ENCODE measurements at places on chromosomes 7 and 10.

DNA sequence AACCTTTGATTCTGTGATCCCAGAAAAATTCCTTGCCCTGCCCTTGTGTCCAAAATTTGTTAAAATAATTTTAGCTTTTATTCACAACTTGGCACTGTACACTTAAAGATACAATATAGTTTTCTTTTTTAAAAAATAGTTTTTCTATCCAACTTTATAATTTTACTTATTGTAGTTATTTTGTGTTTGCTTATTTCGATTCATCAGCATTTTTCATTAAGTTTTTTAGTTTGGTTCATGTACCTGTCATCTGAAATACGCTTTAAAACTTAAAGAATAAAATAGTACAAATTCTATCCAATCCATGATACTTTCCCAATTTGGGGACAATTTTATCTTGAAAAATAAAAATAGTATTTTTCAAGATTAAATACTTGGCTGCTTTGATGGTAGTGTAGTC lies 514.8 kb downstream of the AUTS2 start:
- no peak for DNase-seq

- DNase-seq, result no peak
These were observed 43.3 kb upstream of the LRRN3 start for GRCh38 chr7:111047595-111047994.

DNA sequence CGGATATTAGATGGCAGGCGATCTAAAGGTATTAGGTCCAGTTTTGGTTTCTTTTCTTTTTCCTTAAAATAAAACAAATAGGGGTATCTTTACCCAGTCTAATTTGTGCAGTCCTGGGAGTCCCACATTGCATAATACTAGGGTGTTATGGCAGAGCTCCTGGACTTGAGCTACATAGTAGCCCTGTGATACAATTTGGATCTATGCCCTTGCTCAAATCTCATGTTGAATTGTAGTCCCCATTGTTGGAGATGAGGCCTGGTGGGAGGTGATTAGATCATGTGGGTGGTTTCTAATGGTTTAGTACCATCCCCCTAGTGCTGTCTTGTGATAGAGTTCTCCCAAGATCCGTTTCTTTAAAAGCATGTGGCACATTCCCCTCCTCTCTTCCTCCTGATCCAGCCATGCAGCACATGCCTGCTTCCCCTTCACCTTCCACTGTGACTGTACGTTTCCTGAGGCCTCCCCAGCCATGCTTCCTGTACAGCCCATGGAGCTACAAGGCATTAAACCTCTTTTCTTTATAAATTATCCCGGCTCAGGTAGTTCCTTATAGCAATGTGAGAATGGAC lies 141.9 kb downstream of the RPS24 start:
- DNase-seq, result no peak

DNA sequence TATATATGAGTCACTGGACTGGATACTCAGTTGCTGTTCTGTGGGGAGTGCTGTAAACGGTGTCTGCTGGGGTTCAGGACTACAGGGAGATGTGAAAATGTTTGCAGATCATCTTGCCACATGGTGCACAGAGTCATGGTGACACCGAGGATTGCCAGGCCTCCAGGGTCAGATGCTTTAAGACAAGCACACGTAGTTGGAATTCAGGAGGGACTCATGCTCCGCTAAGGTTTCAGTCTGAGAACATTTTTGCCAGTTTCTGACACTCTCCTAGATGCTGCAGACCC lies 211.3 kb downstream of the CXCL12 start:
- no peak for DNase-seq

DNA sequence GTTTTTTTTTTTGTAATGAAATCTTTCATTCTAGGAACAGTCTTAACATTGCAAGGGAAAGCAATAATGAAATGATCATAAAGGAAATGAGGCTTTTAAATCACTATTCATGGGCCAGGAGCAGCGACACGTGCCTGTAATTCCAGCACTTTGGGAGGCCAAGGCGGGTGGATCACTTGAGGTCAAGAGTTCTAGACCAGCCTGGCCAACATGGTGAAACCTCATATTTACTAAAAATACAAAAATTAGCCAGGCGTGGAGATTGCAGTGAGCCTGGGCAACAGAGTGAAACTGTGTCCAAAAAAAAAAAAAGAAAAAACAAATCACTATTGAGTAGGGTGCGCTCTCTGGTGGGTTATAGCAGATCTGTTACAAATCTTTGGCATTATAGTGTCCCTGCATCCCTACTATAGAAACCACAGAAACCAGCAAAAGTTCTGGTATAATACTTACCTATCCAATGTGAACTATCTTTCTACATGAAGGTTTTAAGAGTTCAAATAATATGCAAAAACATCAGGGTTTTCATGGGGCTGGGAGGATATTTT lies 72.1 kb downstream of the GLI3 start:
- no peak for DNase-seq

DNA sequence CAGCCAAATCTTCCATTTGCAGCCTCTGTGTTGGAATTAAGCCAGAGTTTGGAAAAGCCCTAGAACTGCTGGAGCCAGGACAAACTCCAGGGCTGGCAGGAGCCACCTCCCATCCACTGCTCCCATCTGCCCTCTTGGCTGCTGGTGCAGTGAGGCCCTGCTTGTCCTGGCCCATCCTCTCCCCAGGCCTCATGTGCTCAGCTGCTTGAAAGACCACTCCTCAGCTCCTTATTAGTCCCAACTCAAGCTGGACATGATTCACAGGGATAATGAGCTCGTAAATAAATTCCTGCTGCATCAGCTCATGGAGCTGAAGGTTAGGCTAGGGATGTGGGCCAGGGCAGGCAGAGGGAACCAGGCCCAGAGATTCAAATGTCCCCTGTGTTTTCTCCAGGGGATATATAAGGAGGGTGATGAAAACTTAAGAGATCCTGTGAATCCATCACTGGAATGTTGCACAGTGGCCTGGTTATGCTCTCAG lies 282.8 kb downstream of the RPS24 start:
- DNase-seq, result no peak

GRCh38 chr10:13971601-13972475 lies 358.9 kb downstream of the FRMD4A start:
- DNase-seq, result no peak

- no peak for DNase-seq
These were observed 2.6 kb downstream of the MET start for GRCh38 chr7:116674508-116675173.

- no peak for DNase-seq
These were observed 47.1 kb upstream of the GAD2 start for GRCh38 chr10:26169466-26169865.

GRCh38 chr7:73649576-73649975 lies 18.1 kb upstream of the VPS37D start:
- no peak for DNase-seq

GRCh38 chr10:17648243-17649035 lies 4.5 kb downstream of the STAM start:
- peak; percentile 27 for DNase-seq

DNA sequence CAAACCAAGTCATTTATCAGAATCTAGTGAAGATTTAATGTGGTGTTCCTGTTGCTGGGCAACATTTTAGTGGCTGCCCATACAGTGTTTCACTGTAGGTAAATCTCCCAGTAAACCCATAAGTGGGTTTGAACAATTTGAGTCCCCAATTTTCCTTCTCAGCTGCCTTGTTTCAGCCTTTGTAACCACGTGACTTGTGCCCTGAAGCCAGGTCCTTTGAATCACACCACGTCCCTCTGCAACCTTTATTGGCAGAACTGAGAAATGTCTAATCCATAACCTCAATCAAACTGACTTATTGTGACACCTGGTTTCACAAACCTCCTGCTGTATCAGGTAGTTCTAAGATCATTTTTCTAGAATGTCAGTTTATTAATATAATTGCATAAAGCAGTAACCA lies 30.1 kb downstream of the SND1 start:
- no peak for DNase-seq

DNA sequence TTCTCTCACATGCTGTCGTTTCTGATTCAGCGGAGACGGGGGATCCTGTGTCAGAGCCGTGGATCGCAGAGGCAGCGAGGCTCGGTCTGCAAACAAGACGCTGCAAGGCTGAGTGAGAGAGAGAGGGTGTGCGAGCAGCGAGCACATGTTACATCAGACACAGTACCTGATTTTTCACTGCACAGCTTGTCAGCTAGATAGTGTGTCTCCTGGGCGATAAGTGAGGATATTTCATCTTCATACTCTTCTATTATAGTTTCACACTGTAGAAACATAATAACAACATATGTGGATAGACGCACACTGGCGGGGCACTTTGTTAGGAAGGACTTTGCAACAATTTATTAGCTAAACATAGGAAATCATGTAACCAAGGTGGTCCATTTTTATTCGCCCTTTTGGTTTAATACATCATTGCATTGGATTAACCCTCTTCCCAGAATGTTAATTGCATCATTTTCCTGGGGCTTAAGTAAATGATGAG lies 39.5 kb downstream of the CNPY1 start:
- no peak for DNase-seq

- no peak for DNase-seq
These were observed 111.3 kb upstream of the SORCS1 start for GRCh38 chr10:107275806-107276205.

GRCh38 chr7:156353352-156353751 lies 287.2 kb upstream of the RNF32 start:
- DNase-seq, result no peak

GRCh38 chr10:114429581-114430335 lies 25.5 kb upstream of the AFAP1L2 start:
- no peak for DNase-seq

DNA sequence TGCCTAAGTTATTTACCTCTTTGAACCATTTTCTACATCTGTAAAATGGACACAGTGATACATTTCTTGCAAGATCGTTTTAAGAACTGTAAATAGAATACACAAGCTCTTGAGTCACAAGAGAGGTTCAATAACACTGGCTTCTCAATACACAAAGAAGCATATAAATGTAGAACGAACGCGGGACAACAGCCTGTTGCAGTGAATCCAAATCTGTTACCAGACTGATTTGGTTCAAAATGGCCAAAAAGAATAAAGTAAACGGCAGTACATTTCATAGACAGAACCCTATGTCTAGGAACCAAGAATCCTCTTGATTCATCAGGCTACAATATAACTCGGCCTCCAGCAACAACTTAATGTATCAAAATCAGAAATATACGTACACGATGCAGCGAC lies 701 bp downstream of the MTPAP start:
- no peak for DNase-seq

GRCh38 chr10:132158122-132158741 lies 28.5 kb upstream of the DPYSL4 start:
- DNase-seq, result no peak

DNA sequence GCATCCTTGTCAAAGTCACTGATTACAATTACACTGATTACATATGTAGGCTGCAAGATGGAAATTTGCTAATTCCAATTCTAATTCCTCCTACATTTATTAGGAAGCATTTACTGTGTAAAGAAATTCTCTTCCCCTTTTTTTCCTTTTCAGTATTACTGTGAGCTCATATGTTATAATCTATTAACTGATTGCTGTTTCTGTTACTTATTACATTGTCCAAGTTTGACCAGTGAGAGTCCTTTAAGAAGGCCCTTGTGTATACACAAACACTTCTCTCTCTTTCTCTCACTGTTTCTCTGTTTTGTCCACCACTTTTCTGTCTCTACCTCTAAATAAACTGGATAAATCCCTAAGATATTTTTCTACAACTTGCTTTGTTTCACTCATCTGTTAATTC lies 31.5 kb downstream of the PHF14 start:
- DNase-seq, result no peak

DNA sequence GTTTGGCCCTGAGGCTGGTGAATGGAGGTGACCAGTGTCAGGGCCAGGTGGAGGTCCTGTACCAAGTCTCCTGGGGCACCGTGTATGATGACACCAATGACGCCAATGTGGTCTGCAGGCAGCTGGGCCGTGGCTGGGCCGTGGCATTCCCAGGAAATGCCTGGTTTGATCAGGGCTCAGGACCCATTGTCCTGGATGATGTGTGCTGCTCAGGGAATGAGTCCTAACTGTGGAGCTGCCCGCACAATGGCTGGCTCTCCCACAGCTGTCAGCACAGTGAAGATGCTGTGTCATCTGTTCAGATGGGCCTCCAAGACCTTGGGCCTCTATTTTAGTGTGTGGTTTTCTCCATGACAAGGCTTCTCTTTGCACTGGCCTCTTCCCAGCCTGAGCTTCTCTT lies 64.0 kb downstream of the DMBT1 start:
- DNase-seq, result no peak

GRCh38 chr10:97805096-97805884 lies 33.5 kb upstream of the SFRP5 start:
- DNase-seq, result no peak

GRCh38 chr10:7550013-7550412 lies 116.8 kb downstream of the ITIH5 start:
- DNase-seq, result no peak

GRCh38 chr10:126598009-126598408 lies 72.5 kb downstream of the C10orf90 start:
- DNase-seq, result no peak

GRCh38 chr10:74816824-74817498 lies 9.4 kb upstream of the KAT6B start:
- DNase-seq, result no peak

GRCh38 chr10:63836666-63837442 lies 315.7 kb downstream of the REEP3 start:
- no peak for DNase-seq

DNA sequence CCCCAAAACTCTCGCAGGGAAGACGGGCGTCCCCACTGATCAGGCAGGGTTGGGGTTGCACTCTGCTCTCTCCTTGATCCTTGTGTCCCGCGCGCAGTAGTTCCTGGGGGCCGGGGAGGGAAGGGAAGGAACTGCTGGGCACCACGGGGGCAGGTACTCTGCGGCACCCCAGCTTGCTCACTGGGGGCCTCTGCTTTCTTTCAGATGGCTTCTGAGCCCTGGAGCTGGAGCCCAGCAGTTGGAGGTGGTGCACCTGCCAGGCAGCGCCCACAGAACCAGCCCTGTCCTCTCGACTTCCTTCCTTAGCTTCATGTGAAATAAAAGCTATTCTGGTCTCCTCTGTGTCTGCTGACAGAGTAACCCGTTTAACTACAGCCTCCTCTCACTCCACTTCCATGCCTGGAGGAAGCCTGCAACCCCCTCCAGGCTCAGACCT lies 12.2 kb downstream of the PLAC9 start:
- DNase-seq, result no peak

- no peak for DNase-seq
These were observed 104.7 kb downstream of the NPSR1 start for GRCh38 chr7:34762764-34763163.

DNA sequence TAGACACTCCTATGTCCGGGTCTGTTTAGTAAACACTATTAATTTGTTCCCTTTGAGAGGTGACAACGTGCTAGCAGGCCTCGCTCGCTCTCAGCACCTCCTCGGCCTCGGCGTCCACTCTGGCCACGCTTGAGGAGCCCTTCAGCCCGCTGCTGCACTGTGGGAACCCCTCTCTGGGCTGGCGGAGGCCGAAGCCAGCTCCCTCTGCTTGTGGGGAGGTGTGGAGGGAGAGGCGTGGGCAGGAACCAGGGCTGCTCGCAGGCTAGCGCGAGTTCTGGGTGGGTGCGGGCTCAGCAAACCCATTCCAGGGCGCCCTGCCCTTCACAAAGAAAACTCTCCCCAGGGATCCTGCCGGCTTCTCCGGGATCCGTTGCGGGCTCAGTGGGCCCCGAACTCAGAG lies 144.4 kb upstream of the CDCA7L start:
- no peak for DNase-seq

DNA sequence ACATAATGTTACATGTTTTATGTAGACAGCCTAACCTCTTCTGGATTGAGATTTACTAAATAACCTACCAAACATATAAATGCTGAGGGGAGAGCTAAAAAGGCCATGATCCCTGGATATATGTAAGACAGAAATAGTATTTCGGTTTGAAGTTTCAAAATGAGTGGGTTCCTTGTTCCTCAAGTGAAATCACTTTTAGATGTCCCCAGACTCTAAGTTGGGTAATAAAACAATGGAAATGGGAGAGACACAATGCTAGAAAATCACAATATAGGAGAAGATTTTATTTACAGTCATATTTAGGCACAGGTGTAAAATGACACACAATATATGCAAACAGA lies 56.5 kb downstream of the SHTN1 start:
- DNase-seq, result no peak

Data from stimulated activated CD8-positive, alpha-beta memory T cell treated with anti-CD3 and anti-CD28 coated beads, Interleukin-7, amount 100 ng/mL, for 24 hours (primary cell).